ENCODE measurements at places on chromosomes 5 and 9. TPM values are rescaled to one million over a fixed set of nuclear protein-coding genes. Genes with fewer than 3 reads are reported as not detected.

Gene CDC20B
- not detected for total RNA-seq

Gene BTNL9
- 11.7 TPM for total RNA-seq

Gene PRDM9
- total RNA-seq, result not detected

Gene RIOK2
- total RNA-seq, result 27.1 TPM

Gene TJP2
- total RNA-seq, result 39.7 TPM

Gene KIF27
- total RNA-seq, result 4.3 TPM

Gene GDNF
- total RNA-seq, result not detected

Gene MARCHF3
- 2.3 TPM for total RNA-seq

Gene DRD1
- total RNA-seq, result 0.54 TPM

Gene ZNF462
- total RNA-seq, result 18.1 TPM

Gene PRSS3
- 66.3 TPM for total RNA-seq

Gene SELENOP
- 11.4 TPM for total RNA-seq

Gene BNIP1
- 18.6 TPM for total RNA-seq

Gene SLC6A18
- total RNA-seq, result not detected

Gene PAX5
- 0.17 TPM for total RNA-seq

Gene PCDH12
- 0.02 TPM for total RNA-seq

Gene ECSCR
- total RNA-seq, result not detected

Gene FOXI1
- not detected for total RNA-seq
